ENCODE measurements at places on chromosomes 1 and 21.

DNA sequence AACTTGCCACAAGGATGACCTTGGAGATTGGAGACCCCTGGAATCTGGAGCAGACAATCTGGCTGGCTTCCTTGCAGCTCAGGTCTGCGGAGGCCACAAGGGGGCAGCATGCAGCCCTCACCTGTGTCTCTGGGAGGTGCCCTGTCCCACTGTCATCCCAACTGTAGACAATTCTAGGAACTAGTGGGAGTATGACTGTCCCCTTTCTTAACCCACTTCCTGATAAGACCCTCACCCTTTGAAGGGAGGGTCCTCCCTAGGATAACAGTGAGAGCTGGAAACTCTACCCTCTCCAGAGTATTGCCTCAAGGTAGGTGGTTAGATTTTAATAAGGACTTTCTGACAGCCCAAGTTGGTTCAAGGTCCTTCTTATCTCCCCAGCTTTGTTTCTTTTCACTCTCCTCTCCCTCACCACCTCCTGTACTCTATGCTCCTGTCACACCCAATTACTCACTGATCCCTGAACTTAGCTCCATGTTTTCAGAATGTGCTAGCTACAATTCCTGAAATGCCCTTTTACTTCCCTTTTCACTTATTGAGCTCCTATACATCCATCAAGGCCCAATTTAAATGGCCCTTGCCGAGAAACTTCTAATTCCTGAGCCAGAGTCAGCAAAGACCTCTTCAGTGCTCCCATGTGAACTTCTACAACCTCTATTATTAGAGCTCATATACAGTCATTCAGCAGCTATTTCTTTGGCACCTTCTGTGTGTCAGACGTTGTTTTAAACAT is 9.2 kb upstream of the KCNQ4 start:
- DNase-seq = peak; percentile 63

- DNase-seq = no peak
Observed at GRCh38 chr1:203968761-203969160, 104.2 kb upstream of the SOX13 start.

GRCh38 chr1:96362623-96363022 is 359.0 kb upstream of the PTBP2 start:
- no peak for DNase-seq

- no peak for DNase-seq
Observed at GRCh38 chr1:248753029-248753594, 2.4 kb downstream of the LYPD8 start.
